Activated naive CD8-positive, alpha-beta T cell treated with anti-CD3 and anti-CD28 coated beads, Interleukin-2, amount 10 ng/mL, durations not matched to agents 7 days and 5 days (primary cell): ENCODE measurements at places on chromosomes 7 and 10. TPM values are rescaled to one million over a fixed set of nuclear protein-coding genes. Genes with fewer than 3 reads are reported as not detected.

DNA sequence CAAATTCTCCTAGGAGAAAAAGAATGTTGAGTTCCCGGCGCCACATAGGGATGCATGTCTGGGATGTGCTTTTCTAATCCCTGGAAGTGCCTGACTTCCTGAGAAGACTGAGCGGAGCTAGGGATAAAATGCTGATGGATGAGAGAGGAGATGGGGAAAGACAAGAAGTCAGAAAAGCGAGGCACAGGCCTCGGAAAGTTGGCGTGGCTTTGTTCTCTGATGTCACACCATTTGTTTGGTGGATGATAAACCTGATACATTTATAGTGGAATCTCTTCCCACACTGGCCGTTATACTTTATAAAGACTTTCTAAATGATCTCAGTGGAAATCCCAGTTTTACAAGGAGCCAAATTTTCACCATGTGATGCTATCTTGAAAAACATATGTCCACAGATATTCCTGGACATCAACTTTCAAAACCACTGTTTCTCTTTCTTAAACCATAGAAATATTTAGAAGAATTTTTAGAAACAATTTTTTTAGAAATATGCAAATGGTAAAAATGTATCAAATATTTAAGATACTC lies 188.8 kb upstream of the SVIL start:
- no peak for DNase-seq

- DNase-seq: no peak
These were observed 48.0 kb downstream of the MALSU1 start for GRCh38 chr7:23347033-23347681.

GRCh38 chr10:26621889-26622711 lies 75.4 kb upstream of the PDSS1 start:
- peak; percentile 47 for DNase-seq

DNA sequence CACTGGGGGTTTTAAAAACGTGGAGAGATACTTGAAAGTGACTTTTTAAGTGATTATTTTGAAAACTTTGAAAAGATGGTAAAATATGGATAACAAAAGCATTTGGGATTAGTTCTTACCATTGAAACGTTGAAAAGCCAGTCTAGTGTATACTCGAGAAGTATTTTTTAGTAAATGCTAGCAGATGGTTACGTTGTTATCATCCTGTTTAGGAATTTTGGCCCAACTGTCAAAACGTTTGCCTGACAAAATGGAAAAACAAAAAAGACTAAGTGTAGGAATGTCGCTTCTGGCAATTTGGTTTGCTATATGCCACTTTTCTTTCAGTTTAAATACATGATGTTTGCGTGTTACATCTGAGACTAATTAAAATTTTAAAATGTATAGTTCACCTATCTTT lies 1.2 kb downstream of the RBM33 start:
- no peak for DNase-seq

DNA sequence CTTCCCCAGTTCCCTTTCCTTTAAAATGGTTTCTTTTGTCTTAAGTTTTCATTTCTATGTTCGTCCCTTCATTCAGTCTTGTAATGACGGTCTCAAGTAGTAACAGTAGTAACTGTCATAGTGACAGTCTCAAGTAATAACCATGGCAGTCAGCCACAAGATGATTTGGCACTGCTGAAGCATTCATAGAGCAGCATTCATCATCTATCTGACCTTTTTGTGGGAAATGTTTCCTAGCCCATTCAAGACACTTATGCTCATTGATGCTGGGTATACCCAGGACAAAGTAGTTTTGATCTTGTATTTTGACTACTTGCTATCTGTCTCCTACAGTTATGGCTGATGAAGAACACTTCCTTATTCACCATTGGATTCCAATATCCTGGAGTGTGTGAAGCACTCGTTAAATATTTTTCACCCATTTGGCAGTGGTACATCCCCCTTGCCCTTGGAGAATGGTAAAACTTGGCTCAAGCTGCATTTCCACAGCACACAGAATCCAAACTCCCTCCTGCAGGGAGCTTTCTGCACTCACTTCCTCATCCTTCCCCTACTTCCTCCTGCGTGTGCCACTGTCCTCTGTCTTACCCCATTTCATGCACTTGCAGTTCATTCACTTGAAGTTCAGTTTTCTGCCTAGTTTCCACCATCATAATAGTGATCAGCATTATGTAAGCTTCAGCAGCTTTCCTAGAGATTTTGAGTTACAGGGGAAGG lies 19.0 kb downstream of the GIMAP4 start:
- no peak for DNase-seq

NRG3 gene
- not detected for total RNA-seq

GRCh38 chr7:97446361-97446760 lies 285.5 kb upstream of the TAC1 start:
- DNase-seq: no peak

CD36 gene
- total RNA-seq: 6.4 TPM

LRGUK gene
- 0.39 TPM for total RNA-seq

GRCh38 chr7:73647725-73648592 lies 19.7 kb upstream of the VPS37D start:
- peak; percentile 55 for DNase-seq

GBX1 gene
- total RNA-seq: not detected

GRCh38 chr7:98934267-98934666 lies 55.9 kb downstream of the TRRAP start:
- DNase-seq: no peak

NOD1 gene
- total RNA-seq: 28.2 TPM

MTERF1 gene
- 24.4 TPM for total RNA-seq

- no peak for DNase-seq
These were observed 33.0 kb upstream of the MICU1 start for GRCh38 chr10:72658696-72659400.

DNA sequence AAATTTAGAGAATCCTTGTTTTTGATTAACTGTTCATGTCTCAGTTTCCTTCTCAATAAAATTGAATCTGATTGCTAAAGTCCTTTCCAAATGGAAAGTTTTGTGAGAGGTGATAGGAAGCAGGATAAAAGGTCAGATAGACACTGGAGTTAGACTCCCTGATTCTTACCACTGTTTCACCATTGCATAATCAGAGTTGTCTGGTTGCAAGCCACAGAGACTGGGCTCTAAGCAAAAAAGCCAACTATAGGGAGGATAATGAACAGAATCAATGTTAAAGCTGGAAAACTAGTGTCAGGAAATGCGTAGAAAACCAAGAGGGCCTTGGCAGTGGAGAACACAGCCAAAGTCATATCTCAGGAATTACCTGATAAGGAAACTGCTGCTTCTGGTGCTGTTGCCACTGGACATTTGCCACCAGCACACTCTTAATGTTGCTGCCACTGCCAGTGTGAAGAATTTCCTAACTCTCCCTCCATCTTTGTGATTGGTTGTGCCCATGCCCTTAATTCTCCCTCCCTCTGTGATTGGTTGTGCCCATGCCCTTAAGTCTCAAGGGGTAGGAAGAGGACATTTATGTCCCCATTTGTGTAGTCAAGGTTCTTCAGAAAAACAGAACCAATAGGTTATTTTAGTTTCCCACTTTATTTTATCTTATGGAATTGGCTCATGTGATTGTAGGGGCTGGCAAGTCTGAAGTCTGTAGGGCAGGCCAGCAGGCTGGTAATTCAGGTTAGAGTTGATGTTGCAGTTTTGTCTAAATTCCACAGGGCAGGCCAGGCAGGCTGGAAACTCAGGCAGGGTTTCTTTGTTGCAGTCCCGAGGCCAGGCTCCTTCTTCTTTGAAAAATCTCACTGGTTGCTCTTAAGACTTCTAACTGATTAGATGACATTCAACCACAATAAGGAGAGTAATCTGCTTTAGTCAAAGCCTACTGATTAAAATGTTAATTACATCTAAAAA lies 639.0 kb downstream of the REEP3 start:
- no peak for DNase-seq

TSPAN12 gene
- total RNA-seq: not detected

ANXA8 gene
- total RNA-seq: 0.19 TPM

GNAI1 gene
- total RNA-seq: 0.17 TPM

SGCE gene
- total RNA-seq: 0.97 TPM

DNA sequence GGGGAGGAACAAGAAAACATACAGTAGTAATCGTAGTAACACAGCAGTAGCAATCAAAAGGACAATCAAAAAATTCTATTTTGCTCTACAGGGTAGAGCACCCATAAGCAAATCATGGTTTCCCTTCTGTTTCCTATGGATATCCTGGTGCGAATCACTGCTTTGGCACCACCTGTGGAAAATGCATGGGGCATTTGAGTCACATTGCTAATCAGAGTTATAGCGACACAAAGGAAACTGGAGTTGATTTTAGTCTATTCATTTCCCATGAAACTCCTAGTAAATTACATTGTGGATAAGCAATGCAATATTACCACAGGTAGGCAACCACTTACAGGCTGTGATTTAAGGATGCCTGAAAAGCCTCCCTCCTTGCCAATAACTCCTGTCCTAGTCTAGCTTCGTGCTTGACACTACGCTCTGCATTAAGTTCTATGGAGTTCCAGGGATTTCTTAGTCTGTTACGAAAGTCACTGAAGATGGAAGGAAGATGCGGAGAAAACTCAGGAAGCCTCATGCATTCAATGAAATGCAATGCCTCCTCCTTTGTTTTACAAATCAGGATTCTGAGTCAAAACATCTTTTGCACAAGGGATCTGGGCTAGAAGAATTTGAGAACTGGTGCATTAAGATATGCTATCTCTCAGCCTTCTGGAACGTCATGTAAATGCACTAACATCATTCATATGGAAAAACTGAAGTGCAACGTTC lies 188.4 kb downstream of the DGKI start:
- DNase-seq: no peak

NUTM2B gene
- total RNA-seq: 1.6 TPM

- DNase-seq: no peak
These were observed 63.5 kb upstream of the EGFR start for GRCh38 chr7:54955296-54955695.

DNA sequence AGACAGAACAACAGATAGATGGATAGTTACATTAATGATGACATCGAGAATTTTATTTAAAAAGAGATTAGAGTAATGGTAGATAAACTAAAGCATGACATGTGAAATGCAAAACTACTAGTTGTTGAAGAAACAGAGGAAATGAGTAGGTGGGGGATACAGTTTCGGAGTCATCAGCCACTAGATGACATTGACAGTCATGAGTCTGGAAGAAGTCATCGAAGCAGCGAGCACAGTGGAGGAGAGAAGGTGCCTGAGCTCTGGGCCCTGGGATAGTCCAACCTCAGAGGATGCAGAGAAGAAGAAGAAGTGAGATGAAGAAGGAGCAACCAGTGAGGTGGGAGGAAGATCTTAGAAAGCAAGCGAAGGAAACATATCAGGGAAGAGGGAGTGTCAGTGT lies 20.2 kb upstream of the SEC61A2 start:
- no peak for DNase-seq

DNA sequence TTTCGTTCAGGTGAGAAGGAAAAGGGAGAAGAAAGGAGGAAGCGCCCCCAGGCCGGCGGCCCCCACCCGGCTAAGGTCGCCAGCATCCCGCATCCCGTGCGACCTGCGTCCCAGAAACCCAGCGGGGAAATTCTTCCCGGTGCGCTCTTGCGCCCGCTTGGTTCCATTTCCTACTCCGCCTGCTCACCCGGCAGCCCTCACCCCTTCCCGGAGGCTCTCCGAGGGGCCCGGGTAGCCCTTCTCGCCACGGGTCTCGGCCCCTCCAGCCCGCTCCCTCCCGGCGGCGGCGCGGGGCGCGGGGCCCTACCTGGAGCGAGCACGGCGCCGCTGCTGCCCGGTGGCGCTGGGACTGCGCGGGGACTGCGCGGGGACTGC lies at the start of gene PRKCQ:
Gene PRKCQ (minus strand): TSS at position 373 of the 375 bp plus-strand sequence. CDS start 65,141 bp downstream, outside the sequence.
- DNase-seq: no peak

DNA sequence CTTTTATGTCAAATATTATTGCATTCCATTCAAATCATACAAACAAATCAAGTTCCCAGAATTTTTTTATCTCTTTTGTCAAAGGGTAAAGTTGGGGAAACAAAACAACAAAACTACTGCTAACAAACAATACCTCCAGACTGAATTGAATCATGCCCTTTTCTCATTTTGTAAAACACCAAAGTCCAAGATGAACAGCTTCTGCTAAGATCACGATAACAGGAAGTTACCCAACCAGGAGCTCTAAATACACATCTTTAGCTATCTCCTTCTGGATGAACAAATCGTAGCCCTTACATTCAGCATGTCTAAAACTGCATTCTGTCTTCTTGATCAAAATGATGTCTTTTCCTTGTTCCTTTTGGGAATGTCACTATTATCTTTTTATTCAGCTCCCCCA lies 97.4 kb downstream of the CTTNBP2 start:
- no peak for DNase-seq

GRCh38 chr10:111548084-111548726 lies 471.4 kb downstream of the ADRA2A start:
- DNase-seq: no peak

GRCh38 chr10:88800152-88801125 lies 2.1 kb upstream of the LIPM start:
- DNase-seq: no peak

GRCh38 chr7:128135159-128135514 lies 103.9 kb upstream of the LRRC4 start:
- no peak for DNase-seq

CALN1 gene
- not detected for total RNA-seq

GPR85 gene
- total RNA-seq: not detected
